ENCODE measurements at places on chromosomes 3 and 15.

DNA sequence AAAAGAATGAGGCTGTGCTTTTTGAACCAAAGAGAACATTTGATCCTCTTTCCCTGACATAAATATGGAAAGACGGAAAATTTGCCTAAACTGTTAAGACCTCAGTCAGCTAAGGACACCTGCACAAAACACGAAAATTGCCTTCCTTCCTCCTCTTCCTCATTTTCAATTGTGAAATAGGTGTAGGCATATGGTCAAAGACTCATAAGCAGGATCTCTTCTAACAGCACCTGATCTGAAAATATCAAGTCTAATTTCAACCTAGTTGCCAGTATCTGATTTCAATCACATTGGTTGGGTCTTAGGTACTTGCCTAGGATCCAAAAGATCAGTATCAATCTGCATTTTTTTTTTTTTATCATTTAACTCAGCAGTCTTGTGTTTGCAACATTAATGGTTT is 215.7 kb upstream of the SLC2A2 start:
- no peak for DNase-seq

- no peak for DNase-seq
These were observed 165.0 kb upstream of the SUCLG2 start for GRCh38 chr3:67819447-67819846.

DNA sequence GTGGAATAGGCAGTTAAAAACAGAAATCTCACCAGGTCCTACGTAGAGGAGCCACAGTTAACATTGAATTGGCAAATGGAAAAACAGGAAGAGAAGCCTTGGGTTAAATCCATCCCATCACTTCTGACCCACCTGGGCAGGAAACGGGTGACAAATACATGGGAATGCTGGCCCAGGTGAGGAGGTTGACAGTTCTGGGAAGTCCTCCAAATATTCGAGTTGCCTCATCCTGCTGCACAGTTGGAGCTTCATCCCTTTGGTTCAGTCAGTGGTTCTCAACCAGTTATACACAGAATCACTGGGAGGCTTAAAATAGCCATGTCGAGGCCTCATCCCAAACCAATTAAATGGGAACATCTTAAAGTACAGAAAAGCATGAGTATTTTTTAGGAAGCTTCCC is 5.3 kb downstream of the MYZAP start:
- no peak for DNase-seq

GRCh38 chr3:149319750-149320149 is 13.7 kb downstream of the TM4SF18 start:
- DNase-seq, result no peak

DNA sequence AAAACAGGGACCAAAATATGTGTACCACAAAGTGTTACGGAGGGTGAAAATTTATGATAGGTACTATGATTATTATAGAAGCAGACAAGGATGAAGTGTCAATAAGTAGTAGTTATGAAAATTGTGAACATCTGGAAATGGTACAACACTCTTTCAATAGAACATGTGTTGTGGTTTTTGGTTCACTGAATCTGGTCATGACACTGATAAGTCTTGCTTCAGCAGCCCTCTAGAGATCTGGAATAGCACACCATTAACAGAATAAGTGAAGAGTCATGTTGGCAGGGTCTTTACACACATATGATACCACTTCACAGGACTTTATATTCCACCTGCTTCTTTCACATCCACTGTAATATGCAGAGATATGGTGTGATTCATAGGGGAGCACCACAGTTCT is 985.2 kb upstream of the SEMA6D start:
- no peak for DNase-seq

GRCh38 chr3:126865736-126866135 is 117.2 kb upstream of the PLXNA1 start:
- DNase-seq, result no peak

DNA sequence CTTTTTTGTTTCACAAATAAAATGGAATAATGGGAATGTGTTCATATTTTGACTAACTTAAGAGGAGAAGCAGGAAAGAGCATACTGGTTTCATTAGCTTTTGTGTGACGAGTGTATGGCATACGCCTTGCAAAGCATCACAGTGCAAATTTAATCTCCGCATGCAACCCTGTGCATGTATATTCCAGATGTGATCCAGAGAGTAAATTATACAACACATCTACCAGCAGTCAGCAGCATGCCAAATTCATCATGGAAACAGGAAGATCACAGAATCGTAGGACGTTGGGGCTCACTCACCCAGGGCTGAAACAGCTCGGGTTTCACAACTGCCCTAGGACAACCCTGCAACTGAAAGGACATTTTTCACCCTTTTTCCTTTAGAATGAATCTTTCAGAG is 53.4 kb downstream of the ADAMTS9 start:
- DNase-seq, result peak; percentile 67

GRCh38 chr15:99707473-99708270 is 25.6 kb downstream of the LYSMD4 start:
- peak; percentile 68 for DNase-seq

- peak; percentile 49 for DNase-seq
These were observed 3.3 kb upstream of the NR2F2 start for GRCh38 chr15:96327155-96327741.

GRCh38 chr3:179250803-179251476 is at the start of gene KCNMB3:
Gene KCNMB3 (minus strand): TSS chr3:179251114. CDS start chr3:179250990, 124 bp downstream.
- no peak for DNase-seq

- no peak for DNase-seq
These were observed 14.0 kb upstream of the SMAD3 start for GRCh38 chr15:67051088-67052045.

GRCh38 chr3:46896386-46896785 is 18.9 kb downstream of the PTH1R start:
- peak; percentile 66 for DNase-seq

DNA sequence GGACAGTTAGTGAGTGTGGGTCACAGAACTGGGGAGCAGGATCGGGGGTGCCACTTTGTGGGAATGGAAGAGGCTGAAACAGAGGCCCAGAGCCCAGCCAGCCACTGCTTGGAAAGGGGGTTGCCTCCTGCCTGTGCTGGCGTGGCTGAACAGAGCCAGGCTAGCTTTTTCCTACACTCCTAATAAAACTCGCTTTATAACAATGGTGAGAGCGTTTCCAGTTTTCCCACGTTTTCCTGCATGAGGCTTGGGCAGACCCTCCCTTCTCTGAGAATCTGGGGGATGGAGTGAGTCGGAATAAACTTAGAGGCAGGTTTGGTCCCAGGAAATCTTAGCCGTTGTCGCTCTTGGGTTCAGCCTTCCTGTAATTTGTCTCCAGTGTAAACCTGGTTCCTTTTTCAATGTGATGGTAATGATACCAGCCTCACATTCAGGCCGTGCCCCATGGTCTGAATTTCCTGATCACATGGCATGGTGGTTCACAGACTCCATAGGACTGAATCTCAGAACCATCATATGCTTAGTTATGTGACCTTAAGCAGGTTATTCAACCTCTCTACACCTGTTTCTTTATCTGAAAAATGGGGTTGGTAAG is 6.5 kb upstream of the FGD5 start:
- no peak for DNase-seq

- no peak for DNase-seq
These were observed 27.8 kb downstream of the SLC25A26 start for GRCh38 chr3:66248641-66249040.

- no peak for DNase-seq
These were observed 1034.7 kb downstream of the FHIT start for GRCh38 chr3:60216462-60217075.

DNA sequence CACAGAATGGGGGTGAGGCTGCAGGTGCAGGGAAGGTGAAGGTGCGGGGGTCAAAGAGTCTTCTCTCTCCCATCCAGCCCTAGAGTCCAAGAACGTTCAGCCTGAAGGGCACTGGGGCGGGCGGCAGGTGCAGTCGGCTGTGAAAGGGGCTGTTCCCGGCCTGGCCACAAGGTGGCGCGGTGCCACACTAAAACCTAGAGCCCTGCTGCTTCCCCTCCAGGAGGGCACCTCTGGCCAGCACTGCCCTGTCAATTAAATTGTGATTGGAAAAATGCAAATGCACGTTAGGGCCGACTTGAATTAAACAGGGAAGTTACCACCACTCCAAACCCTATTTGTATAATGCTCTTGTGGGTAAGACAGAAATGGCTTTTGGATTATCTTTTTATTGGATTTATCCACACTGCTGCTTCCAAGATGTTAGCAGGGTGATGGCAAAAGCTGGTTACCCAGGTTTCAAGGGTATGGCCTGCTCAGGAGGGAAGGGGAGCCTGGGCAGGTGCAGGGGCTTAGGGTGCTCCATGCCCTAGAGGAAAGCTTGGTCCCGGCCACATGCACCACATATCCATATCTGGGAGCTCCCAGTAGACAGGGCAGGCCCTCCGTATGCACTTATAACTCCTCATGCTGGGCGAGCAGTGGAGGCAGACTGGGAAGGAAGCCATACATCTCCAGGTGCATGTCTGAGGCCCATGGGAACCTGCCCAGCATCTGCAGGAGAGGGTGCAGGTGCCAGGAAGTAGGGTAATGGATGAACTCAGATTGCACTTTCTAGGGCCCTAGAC is 119.8 kb downstream of the ADCY5 start:
- DNase-seq, result peak; percentile 75

- no peak for DNase-seq
These were observed 3.5 kb upstream of the VIPR1 start for GRCh38 chr3:42498791-42499477.

DNA sequence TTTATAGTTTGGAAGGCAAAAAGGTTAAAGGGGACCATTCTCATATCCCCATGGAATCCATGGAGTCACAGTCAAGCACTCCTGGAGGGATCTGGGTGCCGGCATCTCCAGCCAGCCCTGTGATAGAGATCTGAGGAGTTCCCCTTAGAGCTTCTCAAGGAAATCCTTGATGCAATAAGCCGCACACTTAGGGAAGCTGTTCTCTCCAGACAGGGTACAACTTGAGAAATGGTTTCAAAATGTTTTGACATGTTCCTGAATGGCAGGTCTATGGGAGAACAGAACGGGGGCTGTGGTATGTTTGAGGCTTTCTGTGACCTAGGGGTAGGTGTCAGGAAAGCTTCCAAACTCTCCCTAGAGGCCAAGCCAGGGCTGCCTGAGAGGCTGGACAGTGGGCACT is 292.9 kb downstream of the TLE3 start:
- no peak for DNase-seq

DNA sequence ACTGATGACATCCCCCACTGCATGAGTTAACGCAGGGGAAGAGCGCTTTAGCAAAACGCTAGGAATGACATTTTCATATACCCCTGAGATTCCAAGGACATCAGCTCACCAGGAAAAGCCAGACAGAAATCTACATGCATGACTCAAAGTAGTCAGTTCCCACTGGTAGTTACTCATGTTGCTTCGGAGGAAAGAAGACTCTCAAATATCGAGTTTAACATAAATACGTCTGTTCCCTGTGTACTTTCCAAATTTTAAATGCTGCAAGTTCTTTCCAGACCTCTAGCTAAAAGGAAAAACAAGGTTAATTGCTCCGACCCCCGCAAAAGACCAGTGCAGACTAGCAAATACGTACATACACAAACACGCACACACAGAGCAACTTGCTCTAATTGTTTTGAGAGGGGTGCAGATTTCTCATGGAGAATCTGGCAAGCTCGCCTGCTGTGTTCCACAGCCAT is 115.4 kb upstream of the PRICKLE2 start:
- peak; percentile 84 for DNase-seq

DNA sequence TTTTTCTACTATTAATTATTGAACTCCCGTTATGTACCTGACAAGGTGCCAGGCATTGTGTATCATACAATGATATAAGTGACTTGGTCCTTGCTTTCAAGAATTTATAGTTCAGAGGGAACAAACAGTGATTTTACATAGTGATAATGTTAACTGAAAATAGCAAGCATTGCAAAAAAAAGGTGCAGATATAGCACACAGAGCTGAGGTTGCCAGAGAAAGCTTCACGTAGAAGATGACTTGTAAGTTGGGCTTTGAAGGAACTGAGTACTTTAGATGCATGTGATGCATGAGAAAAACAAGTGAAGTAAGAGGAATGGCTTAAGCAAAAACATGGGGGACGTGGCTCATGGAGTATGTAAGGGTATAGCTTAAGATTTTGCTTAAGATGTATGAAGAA is 584.5 kb downstream of the NAALADL2 start:
- no peak for DNase-seq

GRCh38 chr3:187705164-187705563 is 2.8 kb upstream of the RTP2 start:
- no peak for DNase-seq

- DNase-seq, result no peak
These were observed 22.7 kb downstream of the ERICH6 start for GRCh38 chr3:150681057-150681456.

DNA sequence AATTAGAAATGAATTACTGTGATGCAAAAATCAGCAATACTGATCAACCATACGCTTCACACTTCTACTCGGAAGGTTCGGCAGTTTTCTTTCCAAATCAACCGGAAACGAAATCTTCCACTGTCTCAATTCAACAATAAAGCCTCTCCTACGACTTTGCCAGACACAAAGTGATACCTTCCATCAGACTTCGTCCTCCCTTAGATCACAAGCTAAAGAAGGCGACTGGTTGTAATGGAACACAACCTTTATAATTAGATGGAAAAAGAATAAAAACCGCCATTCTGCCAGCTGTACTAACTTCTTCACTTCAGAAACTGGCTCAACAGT is 618 bp downstream of the PARL start:
- no peak for DNase-seq

GRCh38 chr3:123085293-123085931 is 18.6 kb downstream of the PDIA5 start:
- no peak for DNase-seq

DNA sequence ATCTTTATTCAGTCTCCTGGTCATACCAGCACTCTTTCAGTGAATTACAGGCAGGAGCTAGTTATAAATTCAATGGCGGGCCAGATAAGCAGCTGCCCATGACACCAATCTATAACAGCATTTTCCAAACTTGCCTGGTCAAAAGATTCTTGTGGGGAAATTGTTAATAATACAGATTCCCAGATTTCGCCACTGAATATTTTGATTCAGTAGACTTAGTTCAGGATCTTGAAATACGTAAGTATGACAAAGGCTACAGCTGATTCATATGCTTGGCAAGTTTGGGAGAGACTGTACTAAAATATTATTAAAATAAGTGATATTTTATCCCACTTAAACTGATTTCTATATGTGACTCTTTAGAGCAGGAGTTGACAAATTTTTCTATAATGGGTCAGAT is 119.3 kb downstream of the TMCO5A start:
- no peak for DNase-seq

DNA sequence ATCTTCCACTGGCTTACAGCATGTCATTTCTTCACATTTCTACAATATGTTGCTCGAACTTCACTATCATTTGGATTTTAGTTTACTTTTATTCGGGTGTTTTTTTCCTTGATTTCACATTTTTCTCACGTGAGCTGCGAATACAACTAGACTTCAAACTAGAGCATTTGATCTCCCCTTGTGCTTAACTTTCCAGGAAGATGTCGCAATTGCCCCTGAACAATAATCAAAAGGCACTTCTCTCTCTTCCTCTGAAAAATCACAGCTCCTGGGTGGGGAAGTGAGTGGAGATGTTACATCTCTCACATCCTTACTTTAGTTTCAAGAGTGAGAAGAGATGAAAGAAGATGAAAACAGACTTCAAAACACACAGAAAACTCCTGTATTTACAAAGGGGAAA is 587.9 kb downstream of the TBL1XR1 start:
- no peak for DNase-seq

- DNase-seq, result no peak
These were observed 1.6 kb upstream of the SV2B start for GRCh38 chr15:91098451-91098850.

- no peak for DNase-seq
These were observed 1.0 kb upstream of the CCR5 start for GRCh38 chr3:46369675-46370132.

Measured in right hindlimb (tissue), 1 donor.